ENCODE measurements at places on chromosomes 3 and 15.

DNA sequence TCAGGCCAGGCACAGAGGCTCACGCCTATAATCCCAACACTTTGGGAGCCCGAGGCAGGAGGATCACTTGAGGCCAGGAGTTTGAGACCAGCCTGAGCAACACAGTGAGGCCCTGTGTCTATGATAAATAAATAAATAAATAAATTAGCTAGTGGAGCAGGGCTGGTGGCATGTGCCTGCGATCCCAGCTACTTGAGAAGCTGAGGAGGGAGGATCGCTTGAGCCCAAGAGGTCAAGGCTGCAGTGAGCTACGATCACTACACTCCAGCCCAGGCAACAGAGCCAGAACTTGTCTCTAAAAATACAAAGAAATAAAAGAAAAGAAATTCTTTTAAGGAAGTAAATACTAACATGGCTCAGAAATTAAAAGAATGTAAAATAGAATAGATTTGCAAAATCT lies 91.8 kb downstream of the LIPC start:
- no peak for DNase-seq

- DNase-seq: no peak
Observed at GRCh38 chr3:82058809-82059208, 297.4 kb upstream of the GBE1 start.

DNA sequence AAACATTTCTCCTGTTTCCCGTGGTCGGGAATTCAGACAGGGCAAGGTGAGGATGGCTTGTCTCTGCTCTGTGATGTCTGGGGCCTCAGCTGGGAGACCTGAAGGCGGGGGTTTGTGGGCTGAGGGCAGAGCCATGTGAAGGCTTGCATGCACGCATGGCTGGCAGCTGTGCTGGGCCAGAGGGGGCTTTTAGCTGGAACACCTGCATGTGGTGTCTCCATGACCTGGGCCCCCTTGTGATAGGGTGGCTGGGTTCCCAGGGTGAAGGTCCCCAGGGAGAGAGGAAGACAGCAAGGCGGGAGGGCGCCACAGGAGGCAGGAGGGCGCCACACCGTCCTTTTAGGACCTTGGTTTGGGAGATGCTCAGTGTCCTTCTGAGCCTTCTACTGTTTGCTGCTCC lies 101.6 kb upstream of the PRR23E start:
- DNase-seq: no peak

- DNase-seq: no peak
Observed at GRCh38 chr15:61057376-61057775, 171.7 kb downstream of the RORA start.

- peak; percentile 71 for DNase-seq
Observed at GRCh38 chr3:147412917-147413685, 3.9 kb downstream of the ZIC1 start.

DNA sequence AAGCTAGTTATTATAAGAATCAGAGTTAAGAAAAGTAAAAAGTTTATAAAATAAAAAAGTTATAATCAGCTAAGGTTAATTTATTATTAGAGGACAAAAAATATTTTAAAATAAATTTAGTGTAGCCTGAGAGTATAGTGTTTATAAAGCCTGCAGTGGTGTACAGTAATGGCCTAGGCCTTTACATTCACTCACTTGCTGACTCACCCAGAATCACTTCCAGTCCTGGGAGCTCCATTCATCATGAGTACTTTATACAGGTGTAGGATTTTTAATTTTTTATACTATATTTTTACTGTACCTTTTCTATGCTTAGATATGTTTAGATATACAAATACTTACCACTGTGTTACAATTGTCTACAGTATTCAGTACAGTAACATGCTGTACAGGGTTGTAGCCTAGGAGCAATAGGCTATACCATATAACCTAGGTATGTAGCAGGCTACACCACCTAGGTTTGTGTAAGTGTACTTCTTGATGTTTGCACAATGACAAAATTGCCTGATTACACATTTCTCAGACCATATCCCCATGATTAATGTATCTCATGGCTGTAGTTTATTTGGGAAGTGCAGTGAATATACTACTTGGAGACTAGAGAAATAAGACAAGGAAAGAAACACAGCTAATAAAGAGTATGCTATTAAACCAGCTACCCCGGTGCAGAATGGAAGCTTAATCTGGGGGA lies 101.9 kb upstream of the GALNT15 start:
- DNase-seq: no peak

DNA sequence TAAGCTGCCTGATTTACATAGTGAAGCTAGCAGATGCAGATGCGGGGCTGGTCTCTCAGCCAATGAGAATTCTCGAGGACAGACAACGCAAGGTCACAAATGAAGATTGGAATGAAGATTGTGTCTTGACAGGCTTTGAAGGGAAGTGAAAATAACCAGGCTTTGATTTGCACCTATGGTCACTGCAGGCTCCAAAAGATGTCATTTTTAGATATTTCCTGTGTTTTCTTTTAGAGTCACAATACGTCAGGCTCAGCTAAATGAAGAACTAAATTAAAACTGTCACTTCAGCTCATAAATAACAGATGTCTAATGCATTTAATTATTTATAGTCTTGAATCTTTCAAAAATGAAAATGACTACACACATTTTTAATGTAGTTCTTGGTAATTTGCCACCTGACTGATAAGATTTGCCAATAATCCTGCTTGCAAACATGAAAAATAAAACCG lies 99.5 kb downstream of the SQOR start:
- no peak for DNase-seq

DNA sequence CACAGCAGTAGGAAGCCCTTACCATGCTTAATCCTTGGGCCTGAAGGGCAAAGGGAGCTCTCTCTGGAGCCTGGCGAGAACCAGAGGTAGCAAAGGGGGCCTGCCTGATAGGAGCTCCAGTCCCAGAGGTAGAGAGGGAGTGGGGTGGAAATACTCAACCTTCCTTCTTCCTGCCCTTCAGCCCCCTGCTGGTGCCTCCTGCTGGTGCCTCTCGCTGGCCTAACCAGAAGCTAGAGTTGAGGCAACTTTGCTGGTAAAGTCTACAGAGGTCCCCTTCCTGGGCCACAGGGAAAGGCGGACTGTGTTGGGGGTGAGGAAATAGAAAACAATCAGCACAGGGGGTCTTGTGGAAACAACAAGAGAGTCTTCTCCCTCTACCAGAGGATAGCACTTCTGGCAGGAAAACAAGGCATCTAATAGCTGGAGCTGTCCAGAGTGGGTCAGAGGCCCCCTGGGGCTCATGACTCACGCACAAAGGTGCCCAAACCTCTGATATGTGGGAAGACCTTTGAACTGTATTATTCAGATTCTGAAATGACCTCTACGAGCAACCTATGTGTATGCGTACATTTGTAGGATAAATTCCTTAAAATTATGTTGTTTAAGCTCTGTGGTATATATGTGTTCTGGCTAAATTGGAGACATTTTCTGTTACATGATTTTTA lies 133.9 kb downstream of the LRRC28 start:
- DNase-seq: no peak

DNA sequence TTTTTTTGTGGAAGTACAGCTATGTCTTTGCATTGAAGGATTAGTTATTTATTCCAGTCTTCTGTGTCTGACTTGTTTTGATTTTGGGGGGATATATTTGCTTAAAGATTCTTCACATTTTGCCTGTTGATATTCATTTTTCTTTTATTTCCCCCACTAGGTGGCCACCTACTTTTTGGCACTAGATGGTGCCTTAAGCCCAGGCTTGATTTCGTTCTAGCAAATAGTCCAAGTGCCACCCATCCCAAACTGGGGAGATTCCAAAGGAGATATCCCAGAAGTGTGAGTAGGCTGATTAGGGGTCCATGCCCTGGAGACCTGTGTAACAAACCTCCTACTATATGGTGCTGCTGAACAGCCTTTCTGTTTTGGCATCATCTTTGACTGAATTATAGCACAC lies 80.0 kb upstream of the SPATA16 start:
- DNase-seq: peak; percentile 20

GRCh38 chr3:128054367-128054766 lies 2.1 kb downstream of the SEC61A1 start:
- DNase-seq: no peak

DNA sequence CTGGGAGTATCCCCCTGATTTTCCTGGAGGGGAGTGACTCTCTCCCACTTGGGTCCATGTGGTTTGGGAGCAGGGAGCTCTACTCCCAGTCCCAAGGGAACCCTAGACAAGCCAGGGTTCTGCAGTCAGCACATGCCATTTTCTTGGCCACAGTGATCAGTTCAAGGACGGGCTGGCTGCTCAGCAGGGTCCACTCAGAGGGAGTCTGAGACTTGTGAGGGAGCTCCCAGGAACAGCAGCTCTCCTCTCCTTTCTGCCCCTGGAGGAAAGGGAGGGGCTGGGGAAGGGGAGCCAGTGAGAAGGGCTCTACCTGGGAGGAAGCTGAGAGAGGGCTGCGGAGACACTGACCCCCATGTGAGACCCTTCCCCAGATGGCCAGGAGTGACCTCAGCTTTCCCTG lies 29.1 kb upstream of the LMCD1 start:
- no peak for DNase-seq

DNA sequence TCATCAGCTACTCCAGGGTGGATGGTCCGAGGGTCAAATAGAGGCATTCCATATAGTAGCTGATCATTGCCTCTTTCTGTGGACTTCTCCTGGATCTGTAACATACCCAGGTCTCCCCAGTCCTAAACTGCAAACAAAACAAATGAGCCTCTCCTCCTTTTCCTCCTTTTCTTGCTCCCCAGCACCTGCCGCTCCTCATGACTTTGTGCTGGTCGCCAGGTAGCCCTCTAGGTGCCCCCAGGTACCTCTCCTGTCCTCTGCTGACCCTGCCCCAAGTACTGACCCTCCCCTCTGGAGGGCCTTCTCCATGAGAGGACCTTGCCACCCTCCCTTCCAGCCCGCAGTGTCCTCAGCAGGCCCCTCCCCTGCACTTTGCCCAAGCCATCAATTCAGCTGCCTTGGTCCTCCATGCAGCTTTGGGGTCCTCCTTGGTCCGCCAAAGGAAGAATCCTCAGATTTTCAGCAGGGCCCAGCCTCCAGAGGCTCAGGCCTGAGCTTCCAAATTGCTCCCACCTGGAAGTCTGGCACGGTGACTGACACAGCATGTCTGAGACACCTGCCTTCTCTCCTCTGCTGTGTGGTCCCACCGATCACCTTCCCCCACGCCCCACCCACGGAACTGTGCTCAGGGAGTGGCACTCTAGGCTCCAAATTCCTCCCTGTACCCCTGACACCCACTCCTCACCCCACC lies 111.0 kb downstream of the LRRK1 start:
- peak; percentile 0 for DNase-seq

DNA sequence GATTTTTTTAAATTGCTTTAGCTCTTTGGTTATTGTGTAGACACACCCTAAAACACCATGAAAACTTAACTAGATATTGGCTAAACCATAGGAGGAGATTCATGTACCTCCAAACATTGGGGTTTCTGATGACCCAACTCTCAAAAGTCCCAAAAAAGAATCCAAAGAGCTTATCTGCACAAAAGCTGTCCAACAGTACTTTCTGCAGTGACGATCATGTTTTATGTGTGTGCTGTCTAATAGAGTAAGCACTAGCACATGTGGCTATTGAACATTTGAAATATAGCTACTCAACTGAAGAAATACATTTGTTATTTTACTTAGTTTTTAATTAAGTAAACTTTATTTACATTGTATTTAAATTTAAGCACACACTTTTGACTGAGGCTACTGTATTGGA lies 818.2 kb upstream of the LMCD1 start:
- no peak for DNase-seq

DNA sequence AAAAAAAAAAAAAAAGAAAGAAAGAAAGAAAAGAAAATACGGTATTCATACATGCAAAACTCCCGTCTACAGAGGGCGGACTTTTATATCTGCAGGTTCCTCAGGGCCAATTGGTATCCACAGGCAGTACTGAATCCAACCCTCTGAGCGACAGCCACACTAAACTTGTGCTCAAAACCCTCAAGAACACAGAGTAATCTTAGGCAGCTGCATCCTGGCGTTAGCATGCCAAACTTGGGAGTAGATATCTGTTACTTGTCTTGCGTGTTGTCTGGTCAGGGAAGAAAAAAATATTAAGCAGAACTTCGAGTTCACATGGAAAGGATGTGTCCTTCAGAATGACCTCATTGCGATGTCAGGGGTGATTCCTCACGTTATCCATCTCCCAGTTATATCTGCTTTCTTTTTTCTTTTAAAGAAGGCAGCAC lies 12.8 kb downstream of the SNAP23 start:
- no peak for DNase-seq

DNA sequence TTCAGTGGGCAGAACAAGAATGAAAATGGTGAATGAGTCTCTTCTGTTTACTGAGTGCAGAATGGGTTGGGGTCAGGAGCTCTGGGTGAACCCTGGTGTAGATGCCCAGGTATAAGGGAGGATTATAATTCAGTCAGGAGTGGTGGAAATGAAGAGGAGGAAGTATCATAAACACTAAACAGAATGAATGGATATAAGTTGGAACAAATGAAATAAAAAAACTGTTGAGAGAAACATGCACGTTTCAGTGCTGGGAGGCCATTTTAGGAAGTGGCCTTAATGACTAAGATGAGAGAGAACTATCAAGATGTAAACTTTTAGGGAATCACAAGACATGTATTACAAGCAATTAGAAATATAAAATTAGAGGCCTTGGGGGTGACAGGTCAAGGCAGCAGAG lies 32.8 kb upstream of the LEKR1 start:
- no peak for DNase-seq

DNA sequence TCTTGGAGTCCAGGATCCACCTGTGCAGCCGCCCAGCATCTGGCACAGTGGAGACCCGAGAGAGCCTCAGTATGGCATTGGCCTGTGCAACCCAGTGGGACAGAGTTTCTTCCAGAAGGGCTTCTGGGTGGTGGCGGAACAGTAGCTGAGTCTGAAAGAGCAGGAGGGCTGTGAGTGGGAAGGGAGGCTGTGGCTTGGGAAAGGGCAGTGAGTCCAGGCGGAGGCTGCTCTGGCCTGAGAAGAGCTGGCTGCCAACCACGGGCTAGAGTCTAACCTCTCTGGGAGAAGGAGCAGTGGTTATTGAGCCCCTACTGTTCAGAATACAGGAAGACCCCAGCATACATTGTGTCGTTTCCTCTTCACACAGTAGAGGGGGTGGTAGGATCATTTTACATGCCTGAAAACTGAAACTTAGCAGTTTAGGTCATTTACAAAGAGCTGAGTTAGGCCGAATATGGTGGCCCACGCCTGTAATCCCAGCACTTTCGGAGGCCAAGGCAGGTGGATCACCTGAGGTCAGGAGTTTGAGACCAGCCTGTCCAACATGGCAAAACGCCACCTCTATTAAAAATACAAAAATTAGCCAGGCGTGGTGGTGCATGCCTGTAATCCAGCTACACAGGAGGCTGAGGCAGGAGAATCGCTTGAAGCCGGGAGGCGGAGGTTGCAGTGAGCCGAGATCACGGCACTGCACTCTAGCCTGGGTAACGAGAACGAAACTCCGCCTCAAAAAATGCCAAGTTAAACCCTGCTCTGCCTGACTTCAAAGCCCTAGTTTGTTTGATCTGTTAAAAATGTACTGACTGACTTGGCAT lies 3.2 kb downstream of the AEN start:
- peak; percentile 53 for DNase-seq

GRCh38 chr3:53729159-53729558 lies 117.1 kb downstream of the CHDH start:
- DNase-seq: no peak

GRCh38 chr3:134081211-134081610 lies 51.5 kb upstream of the SLCO2A1 start:
- no peak for DNase-seq

All from ELF-1 (cell line).